ENCODE measurements at places on chromosomes 11 and 22.

- DNase-seq = no peak
Observed at GRCh38 chr11:111209543-111210355, 35.8 kb upstream of the POU2AF2 start.

- no peak for DNase-seq
Observed at GRCh38 chr11:118313242-118313641, 8.7 kb downstream of the CD3E start.

DNA sequence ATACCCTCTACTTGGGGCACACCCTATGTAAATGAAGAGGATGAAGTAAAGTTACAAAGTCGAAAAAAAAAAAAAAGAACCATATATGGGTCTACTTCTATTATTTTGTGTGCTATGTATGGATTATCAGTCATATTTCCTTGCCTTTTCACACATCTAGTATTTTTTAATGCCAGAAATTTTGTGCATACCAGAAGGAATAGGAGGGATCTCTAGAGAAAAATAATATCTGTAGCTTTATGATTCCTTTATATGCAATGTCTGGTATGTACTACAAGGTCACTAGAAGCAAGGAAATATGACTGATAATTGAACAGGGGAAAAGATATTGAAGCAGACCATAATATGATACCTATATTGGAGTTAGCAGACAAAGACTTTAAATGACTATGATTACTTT lies 713.4 kb downstream of the OPCML start:
- DNase-seq = no peak

- DNase-seq = peak; percentile 90
Observed at GRCh38 chr11:44564166-44564565, 1.3 kb upstream of the CD82 start.

DNA sequence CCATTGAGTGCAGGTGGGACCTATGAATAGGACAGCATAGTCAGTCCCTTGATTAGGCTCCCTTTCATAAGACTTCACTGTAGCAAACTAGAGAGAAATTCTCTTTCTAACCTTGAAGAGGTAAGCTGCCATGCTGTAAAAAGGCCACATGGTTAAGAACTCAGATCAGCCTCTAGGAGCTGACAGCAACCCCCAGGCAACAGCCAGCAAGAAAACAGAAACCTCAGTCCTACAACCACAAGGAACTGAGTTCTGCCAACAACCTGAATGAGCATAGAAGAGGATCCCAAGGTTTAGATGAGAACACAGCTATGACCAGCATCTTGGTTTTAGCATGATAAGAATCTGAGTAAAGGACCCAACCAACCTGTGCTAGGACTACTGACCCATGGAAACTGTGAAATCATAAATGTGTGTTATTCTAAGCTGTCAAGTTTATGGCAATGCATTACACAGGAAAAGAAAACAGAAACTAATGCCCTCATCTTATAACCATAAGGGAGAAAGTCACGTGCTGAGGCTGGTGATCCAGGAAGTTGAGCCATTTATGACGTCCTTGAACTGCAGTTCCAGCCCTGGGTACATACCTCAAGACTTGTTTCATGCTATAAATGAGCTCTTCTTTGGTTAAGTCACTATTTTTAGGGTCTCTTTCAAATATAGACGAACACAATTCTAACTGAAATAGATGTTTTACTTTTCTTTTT lies 43.3 kb downstream of the RAB38 start:
- DNase-seq = no peak

Measured in NCI-H1092 treated with DMSO at 0.1 percent for 48 hours (cell line).